ENCODE measurements at places on chromosomes 3 and 15.

GRCh38 chr3:186854954-186855353 is 12.4 kb downstream of the ADIPOQ start:
- DNase-seq, result no peak

GRCh38 chr3:152257563-152258035 is 11.1 kb upstream of the MBNL1 start:
- DNase-seq, result no peak

GRCh38 chr15:36278219-36278618 is 301.2 kb upstream of the CDIN1 start:
- DNase-seq, result no peak

DNA sequence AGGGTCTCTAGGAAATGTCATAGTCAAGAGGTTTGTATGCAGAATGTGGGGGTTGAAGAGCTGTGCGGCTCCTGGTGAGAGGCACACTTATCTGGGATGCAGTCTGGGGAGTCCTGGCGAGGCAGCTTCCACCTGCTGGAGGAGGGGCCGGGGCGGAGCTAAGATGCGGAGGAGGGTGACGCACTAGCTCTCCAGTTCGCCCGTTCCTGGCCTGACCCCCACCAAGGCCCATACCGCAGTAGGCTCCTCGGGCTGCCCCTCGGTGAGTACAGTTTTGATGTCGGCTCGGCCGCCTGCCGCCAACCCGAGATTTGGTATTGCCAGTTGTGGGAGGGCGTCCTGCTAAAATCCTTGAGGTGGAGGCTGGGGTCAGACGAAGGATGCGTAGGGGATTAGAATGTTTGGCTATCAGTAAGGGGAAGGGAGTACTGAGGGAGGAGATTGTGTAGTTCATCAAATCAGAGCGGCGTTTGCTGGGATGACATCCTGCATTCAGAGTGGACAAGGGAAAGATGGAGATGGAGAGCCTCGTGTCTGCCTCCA is at the start of gene SCG5:
Gene SCG5 (plus strand): TSS at position 194 of the 543 bp plus-strand sequence. CDS start 1,883 bp downstream, outside the sequence.
- DNase-seq, result peak; percentile 60

DNA sequence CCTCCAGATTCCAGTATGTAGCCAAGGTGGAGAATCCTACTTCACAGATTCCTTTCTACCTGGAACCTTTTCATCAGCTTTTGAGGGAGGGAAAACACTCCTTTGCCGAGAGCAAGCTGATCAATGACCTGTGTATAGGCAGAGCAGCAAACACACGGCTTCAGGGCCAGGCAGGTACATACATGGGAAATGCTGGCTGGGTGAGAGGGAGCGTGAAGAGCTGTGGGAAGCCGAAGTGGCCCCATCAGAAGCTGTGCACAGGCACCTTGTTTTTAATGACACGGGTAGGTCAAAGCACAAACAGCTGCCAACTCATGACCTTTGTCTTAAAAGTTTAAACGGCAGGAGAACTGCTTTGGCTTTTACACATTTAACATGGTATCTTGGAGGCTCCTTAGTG is 25.3 kb downstream of the STARD5 start:
- no peak for DNase-seq

DNA sequence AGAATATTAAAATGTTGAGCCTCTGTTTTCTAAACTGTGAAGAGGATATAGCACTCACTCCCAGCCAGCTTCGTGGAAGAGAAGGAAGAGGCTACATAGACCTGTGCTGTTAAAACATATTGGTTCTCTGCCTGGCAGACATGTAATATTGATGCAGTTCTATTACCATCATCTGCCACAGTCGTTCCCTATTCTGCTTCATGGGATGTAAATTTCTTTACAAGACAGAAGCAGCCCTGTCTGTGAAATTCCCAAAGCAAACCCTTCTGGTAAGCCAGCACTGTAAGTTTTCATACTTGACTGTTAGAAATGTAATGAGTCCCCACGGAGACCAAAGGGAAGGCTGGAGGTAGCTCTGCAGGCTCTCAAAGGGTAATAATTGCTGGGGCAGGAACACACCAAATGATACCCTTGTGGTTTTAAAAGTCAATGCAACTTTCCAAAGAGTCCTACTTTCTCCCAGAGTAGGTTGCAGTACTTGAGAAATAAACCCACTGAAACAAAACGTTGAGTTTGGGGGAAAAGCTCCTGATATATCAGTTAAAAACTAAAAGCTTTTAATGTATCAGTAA is 129.9 kb upstream of the HES1 start:
- no peak for DNase-seq

DNA sequence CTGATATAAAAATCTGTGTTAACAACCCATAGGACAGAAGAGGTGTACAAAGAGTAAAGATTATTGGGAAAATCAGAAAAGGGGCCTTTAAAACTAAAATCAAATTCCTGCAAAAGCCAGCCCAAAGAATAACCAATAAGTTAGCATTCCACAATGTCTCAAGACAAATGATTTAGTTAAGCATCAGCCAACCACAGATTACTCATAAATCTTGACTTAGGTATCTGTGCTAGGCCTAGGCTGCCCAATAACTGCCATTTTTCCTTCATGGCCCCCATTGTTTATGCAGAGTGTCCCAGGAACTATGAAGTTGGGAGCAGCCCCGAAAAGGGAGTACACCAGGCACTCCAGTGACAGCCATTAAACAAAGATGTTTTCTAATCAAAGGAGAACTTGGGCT is 7.4 kb downstream of the TRANK1 start:
- DNase-seq, result no peak

DNA sequence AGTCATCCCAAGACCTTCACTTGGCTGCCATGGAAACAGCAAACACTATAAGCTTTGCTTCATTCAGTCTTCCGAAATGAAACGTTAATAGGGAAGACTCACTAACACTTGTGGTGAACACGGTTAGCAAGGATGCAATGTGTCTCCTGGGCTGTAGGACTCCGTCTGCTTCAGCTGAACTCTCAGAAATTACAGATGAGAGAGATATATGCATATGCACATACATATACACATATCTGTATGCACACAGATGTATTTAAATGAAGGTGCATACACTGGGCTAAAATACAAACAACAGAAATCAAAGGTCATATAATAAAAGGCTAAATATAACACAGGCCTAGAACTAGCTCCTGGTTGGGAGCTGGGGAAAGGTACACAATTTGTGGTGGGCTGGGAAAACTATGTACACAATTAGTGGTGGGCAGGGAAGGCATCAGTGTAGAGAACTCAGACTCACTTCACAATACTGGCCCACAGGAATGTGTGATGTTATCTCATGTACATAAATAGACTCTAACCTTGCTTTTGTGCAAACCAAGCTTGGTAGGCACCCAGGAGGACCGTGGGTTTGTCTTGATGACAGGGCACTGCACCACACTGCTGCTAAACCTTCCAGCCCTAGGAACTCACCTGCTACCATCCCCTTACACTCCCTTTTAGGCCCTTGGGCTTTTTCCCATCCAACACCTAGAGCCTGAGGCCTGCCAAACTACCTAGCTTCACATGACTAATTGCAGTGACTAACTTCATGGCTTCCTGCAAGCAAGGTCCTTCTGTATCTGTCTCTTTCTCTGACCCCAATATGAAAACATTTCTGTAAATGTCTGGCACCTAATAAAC is 873.1 kb downstream of the NSUN3 start:
- no peak for DNase-seq

DNA sequence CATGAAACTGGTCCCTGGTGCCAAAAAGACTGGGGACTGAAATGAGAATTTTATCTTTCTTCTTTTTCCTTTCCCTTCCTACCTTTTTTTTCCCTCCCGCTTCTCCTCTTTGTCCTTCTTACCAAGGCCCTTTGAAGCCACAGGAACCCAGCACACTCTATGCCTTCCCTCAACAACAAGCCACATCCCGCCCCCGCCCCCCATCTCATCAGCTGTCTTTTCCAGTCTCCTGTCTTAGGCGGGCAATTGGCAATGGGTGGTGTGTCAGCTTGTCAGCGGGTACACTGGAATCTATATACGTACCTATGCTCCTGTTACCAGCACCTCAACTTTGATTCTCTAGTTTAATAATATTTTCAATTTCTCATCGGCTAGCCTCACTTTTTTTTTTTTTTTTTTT is 56.3 kb upstream of the CHD2 start:
- no peak for DNase-seq

GRCh38 chr15:73493922-73494321 is 51.0 kb downstream of the REC114 start:
- no peak for DNase-seq

- DNase-seq, result no peak
Observed at GRCh38 chr3:191592105-191592504, 131.1 kb downstream of the PYDC2 start.

- DNase-seq, result no peak
Observed at GRCh38 chr15:73051391-73051806, 864 bp upstream of the NEO1 start.

- no peak for DNase-seq
Observed at GRCh38 chr15:100334905-100335304, 6.9 kb downstream of the ADAMTS17 start.

DNA sequence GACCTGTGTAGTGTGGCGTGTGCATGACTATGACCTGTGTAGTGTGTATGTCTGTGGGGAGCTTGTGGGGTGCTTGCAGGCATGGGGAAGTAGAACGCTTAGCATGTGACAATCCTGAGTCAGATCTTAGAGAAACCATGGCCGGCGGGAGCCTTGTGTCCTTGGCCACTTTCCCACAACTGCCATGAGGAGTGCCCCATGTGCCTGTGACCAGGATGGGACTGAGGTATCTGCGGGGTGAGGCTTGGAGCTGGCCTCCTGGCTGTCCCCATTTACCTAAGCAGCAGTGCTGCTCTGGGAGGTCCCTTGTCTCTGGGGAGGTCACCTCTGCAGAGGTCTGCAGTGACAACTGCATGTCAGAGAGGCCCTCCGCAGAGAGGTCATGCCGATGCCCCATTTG is 23.6 kb downstream of the TRPM1 start:
- DNase-seq, result no peak

GRCh38 chr3:74295479-74295878 is 319.0 kb downstream of the CNTN3 start:
- no peak for DNase-seq

DNA sequence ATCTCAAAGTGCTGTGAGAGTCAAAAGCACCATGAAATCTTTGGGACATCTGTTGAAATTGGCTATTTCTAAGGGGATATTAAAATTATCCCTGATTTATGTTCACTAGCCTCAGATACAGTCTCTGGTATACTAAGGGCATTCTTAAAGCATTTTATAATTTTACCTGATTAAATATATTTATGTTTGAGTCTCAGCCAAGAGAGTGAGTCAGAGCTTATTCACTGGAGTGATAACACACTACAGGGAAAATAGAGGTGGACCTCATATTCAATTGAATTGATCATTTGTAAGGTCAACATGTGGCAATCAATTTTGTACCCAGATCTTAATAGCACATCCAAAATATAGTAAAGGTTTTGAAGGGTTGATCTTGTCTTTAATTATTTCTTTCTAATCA is 733.6 kb downstream of the EPHA3 start:
- no peak for DNase-seq

DNA sequence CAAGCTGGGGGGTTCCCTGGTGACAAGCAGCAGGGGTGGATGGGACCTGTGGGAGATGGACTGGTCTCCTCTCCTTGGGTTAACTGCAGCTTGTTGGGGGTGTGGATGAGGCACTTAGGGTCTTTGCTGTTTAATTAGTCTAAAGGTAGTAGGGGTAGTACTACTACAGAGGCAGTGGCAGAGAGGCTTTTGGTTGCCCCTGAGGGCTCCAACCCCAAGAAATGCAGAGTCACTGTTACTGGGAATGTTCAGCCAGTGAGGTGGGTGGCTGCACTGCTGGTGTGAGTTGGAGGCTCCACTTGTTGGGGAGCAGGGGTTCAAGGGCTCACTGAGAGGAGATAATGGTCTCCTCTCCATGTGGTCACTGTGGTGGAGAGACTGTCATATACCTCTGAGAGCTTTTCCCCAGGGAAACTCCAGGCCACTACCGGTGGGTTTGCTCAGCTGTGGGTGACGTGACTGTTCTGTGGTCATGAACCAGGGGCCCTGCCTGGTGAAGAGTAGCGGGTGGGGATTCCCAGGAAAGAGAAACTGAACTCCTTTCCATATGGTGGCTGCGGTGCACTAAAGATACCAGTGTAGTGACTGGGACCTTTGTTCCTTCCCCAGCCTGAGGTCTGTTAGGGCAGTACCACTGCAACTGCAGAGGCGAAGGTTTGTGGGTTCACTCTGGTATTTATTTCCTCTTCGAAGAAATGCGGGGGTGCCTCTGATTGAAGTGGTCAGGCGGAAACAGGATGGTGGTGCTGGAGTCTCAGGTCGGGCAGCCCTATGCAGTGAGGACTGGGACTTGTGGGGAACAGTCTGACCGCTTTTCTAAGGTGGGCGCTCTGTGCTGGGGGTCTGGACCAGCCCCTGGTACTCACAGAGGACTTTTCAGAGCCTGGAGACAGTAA is 68.9 kb upstream of the TNFSF10 start:
- no peak for DNase-seq

- DNase-seq, result no peak
Observed at GRCh38 chr3:14837878-14838258, 19.1 kb downstream of the FGD5 start.

- DNase-seq, result no peak
Observed at GRCh38 chr3:177062052-177062732, 135.1 kb downstream of the TBL1XR1 start.

GRCh38 chr3:177440456-177441104 is 243.3 kb upstream of the TBL1XR1 start:
- no peak for DNase-seq

Data from endothelial cell (in vitro differentiated cells).